ENCODE measurements at places on chromosomes 16 and 17.

DNA sequence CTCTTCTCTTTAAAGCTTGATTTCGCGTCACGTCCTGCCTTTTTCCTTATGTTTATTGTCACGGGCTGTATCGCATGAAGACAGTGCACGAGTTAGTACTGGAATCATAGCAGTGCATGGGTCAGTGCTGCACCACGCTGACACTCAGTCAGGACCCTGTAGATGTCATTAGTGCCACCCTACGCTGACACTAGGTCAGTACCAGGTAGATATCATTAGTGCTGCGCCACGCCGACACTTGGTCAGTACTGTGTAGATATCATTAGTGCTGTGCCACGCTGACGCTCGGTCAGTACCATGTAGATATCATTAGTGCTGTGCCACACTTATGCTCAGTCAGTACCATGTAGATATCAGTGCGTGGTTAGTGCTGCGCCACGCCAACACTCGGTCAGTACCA lies 106.2 kb upstream of the ZNF469 start:
- no peak for DNase-seq

DNA sequence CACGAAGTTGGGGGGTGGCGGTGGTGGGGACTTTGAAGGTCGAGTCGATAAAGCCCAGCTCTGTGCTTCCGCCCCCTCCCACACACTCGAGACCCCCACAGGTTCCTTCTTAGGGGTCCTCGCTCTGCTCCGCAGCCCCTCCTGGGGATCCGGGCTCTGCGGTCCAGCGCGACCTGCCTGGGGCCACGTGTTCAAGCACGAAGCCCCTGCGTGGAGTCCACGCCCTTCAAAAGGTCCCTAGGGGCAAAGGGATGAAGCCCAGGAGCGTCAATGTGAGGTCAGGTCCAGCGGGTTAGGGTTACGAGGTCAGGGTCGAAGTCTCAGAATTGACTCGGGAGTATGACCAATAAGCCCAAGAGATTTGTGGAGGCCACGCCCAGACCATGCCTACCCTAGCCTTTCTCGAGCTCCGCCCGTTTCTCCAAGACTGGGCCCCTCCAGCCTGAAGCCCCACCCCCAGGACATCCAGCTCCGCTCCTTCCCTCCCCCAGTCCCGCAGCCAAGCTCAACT lies 786 bp upstream of the CACNA1G start:
- peak; percentile 60 for DNase-seq

DNA sequence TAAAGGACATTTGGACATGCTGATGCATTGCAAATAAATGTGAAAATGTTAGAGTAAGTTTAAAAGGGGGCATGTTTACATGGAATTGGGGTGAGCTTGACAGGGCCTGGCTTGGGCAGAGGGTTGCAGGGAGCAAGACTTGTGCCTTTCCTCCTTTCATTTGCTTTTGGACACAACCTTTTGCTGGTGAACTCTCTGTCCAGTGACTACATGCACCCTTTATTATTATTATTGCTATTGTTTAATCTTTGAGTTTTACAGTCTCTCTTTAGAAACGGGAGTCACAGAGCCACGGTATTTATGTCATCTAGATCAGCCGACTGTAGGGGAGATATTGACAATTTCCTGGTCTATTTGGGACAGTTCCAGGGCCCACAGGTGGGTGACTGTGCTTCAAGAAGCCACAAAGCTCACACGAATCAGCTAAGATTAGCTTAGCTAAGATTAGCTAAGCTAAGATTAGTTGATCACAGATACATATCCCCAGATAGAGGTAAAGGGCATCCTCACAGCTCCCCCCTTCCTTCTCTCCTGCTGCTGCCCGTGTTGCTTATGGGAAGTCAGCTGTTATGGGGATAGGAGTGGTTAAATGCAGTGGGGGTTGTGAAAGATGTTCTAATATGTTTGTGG lies 28.9 kb upstream of the ETV4 start:
- no peak for DNase-seq

- no peak for DNase-seq
These were observed 71.6 kb downstream of the RAI1 start for GRCh38 chr17:17752821-17753321.

DNA sequence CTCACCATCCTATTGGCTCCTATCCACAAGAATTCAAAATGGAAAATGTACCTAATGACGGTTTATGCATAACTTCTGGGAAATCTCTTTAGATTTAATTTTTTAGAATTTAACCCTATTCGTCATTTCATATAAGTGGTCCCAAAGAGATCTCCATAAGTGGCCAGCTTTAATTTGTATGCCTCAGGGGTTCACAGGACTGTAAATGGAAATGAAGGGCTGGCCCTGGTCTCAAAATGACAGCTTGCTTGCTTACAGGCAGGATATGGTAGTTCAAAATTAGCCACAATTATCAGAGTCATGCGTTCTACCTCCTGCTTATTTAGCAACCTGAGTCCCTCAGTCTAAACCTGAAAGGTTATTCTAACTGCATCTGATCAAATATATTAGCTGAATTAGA lies 6.6 kb upstream of the NACA2 start:
- DNase-seq, result no peak

DNA sequence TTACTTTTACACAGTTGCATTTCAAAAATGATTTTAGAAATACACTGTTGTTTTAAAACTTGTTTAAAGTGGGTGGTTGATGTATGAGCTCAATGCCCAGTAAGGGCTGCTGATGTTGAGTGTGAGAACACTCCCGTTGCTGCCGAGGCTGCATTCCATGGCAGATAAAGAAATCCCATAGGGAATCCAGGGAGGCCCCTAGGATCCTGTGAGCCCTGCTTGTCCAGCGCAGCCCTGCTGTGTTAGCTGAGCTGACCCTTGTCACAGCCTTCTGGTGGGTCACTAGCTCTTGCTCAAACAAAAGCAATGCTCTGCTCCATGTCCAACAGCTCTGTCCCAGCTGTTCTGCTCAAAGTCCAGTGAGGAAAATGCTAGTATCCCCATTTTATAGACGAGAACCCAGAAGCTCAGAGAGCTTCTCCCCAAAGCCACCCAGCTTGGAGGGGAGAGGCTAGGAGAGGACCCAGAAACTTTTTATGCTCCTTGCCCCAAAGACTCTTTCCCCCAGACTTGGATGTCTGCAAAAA lies 18.6 kb upstream of the COL1A1 start:
- no peak for DNase-seq

DNA sequence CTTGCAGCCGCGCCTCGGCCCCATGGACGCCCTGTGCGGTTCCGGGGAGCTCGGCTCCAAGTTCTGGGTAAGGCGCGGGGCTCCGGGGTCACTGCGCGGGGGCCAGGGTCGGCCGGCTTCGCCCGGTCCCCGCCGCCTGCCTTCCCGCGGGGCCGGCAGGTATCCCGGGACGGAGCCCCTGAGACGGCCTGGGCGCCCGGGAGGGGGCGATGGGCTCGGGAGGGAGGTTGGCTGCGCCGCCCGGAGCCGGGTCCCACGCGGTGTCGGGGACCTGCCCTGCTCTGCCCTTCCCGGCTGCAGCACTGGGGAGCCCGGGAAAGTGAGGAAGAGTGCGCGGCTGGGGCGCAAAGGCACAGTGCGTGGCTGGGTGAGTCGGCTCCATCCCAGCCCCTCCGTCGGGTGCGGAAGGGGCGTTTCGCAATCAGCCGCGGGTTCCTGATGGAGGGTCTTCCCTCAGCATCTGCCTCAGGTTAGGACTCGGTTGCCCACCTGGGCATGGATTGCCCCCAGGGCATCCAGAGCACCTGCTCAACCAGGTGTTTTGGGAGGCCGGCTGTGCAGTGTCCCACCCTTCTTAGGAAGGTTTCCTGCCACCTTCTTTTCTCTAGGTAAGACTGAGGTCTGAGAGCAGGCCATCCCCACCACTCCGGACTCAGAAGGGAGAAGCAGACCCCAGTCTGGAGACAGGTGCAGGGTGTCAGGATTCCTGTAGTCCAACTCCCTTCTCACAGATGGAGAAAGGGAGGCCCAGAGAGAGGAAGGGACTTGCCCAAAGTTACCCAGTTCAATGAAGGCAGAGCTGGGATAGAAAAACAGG lies 442 bp downstream of the ABCC3 start:
- DNase-seq, result no peak

GRCh38 chr17:47998044-47998443 lies 27.1 kb downstream of the CDK5RAP3 start:
- no peak for DNase-seq

DNA sequence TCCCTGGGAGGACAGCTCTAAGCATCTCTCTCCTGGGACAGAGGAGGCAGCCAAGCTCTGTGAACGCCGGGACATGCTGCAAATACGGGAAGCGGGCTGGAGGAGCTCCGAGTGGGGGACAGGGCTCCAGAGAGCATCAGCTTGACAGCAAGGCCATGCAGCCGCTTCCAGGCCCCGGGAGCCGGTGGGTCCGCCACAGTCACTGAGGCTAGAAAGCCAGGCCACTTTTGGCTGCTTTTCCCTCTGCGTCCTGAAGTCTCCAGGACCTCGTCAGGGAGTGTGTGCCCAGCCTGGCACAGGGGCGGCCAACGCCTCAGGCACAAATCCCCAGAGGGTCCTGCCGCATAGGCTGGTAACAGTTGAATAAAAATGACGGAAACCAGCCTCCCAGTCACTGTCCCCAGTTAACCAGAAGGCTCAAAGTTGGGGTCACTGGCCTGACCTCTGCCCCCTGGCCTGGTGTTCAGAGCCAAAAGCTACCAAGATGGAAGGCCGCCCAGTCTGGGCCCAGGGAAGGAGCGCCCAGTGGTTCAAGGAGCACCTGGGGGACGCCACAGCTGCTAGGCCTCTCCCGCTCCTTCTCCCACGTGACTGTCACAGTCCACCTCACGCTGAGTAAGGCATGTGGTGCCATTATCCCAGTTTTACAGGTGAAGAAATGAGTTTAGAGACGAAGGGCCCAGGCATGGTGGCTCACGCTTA lies 3.2 kb upstream of the TRIM65 start:
- DNase-seq, result no peak

GRCh38 chr16:89159850-89160354 lies 11.6 kb upstream of the CDH15 start:
- no peak for DNase-seq

DNA sequence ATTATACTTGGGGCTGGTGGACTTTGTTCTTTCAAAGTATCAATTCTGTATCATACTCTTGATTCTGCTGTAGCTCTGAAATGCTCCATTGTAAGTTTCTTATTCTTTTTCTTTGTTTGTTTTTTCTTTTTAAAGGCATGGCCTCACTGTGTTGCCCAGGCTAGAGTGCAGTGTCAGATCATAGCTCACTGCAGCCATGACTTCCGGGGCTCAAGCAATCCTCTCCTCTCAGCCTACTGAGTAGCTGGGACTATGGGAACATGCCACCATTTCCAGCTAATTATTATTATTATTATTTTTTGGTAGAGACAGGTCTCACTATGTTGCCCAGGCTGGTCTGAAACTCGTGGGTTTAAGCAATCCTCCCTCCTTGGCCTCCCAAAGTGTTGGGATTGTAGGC lies 38.9 kb upstream of the METTL9 start:
- no peak for DNase-seq

GRCh38 chr17:31394544-31394943 lies 3.1 kb downstream of the RAB11FIP4 start:
- peak; percentile 81 for DNase-seq

- DNase-seq, result no peak
These were observed 169.8 kb downstream of the PITPNC1 start for GRCh38 chr17:67546578-67547527.

GRCh38 chr16:53912155-53912554 lies 208.2 kb downstream of the FTO start:
- DNase-seq, result no peak

GRCh38 chr17:61235827-61236197 lies 163.8 kb upstream of the TBX2 start:
- DNase-seq, result no peak

DNA sequence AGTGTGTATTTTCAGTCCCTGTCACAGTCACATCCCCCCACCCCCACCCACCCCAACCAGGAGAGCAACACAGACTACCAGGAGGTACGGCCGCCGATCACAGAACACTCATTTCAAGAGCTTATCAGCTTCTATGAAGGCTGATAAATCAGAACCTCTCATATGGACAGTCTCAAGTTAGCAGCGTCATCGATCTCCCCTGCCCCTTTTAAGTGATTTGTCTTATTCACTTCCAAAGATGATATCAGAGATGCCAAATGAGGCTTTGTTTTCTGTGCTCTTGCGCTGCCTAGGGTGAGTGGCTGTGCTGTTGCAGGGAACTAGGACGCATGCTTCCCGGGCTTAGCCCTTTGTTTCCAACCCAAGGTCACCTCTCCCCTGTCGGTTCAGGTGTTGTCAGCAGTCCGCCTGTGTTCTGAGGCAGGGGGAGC lies 26.8 kb upstream of the PMFBP1 start:
- DNase-seq, result no peak

GRCh38 chr16:3595110-3595486 lies 16.3 kb downstream of the SLX4 start:
- DNase-seq, result no peak

GRCh38 chr17:31323551-31323950 lies 2.1 kb upstream of the EVI2A start:
- no peak for DNase-seq

GRCh38 chr16:397736-398332 lies 835 bp downstream of the NME4 start:
- DNase-seq, result peak; percentile 84

DNA sequence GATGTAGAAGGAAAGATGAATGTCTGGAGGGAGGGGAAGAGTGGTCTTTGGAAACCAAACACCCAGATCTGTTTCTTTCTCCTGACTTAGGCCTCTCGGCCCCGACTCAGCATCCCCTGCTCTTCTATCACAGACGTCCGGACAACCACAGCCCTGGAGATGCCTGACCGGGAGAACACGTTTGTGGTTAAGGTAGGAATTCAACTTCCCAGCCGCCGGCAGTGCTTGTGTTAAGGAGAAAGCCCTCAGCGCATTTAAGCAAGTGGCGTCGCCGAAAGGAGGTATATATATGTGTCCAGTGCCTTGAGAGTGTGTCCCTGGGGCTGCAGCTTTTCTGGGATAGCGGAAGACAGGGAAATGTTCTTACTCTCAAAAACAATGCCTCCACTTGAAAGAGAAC lies 3.6 kb downstream of the SH2B1 start:
- no peak for DNase-seq

- no peak for DNase-seq
These were observed 47.5 kb downstream of the CNOT1 start for GRCh38 chr16:58582133-58582532.

DNA sequence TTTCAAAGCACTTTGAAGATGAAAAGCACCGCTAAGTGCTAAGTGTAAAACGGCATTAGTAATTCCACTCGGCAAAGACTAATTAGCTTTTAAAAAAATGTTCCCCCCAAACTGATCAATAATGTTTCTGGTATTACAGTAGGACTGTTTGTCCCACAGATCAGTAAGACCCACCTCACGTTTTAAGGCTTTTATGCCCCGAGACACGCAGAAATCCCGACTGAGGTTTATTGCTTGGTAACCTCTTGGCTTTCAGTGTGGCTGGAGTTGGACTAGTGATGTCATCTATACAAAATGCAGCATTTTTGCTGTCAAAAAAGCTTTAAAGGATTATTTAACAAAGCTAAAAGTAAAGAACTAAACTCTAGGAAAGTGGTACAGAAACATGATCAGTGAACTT lies 414.6 kb upstream of the PSMD7 start:
- DNase-seq, result no peak

GRCh38 chr17:82113941-82114340 lies 15.9 kb upstream of the FASN start:
- no peak for DNase-seq

Data from endothelial cell (in vitro differentiated cells).